ENCODE measurements at places on chromosomes 3 and 15. TPM values are rescaled to one million over a fixed set of nuclear protein-coding genes. Genes with fewer than 3 reads are reported as not detected.
A peak's percentile ranks its signal among the peaks of the same experiment; 100 is the strongest.

The MTHFS gene
- not detected for total RNA-seq

The DNASE1L3 gene
- total RNA-seq = 2.4 TPM

DNA sequence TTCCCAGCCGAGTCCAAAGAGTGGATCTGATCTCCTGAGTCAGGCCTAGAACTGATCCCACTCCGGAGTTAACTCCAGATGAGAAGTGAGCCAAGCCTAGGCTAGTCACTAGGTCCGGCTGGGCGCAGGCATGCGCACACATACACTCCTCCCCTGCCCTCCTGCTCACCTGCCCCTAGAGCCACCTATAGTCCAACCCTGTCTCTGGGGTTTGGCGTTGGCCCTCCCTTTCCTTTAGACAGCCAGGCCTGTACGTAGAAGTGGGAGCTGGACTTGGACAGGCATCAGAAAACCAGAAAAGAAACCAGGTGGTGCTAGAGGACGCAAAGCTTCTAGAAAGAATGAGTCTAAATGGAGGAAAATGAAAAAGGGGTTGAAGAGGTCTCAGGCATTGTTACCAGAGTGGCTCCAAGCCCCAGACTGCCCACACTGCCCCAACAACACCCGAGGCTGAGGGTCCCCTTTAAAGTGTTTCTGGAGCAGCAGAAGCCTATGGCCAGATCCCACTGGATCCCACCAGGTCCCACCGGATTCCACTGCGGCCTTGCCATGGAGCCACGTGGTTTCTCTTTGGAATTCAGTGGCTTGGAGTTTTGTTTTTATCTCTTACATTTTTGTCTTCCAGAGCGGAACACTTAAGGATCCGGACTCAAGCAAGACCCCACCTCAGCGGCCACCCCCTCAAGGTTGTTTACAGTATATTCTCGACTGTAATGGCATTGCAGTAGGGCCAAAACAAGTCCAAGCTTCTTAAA, 24.2 kb upstream of the TIMP4 start:
- DNase-seq = no peak

DNA sequence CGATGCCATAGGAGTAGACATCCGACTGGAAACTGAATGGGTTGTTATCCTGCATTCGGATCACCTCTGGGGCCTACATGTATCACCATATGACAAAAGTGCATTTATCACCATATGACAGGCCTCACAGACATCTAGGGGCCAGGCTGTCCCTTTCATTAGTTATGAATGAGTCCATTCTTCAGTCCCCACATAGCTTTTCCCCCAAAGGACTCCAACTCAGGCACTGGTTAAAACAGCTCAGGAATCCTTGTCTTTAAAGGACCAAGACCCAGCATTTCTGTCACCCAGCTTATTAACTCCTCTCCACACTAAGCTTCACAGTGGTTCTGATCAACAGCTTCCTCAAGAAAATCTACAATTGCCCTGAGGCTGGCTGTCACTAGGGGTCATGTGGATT, 28.3 kb downstream of the MKRN2 start:
- no peak for DNase-seq

GRCh38 chr15:47376190-47376589, 341.1 kb upstream of the SEMA6D start:
- no peak for DNase-seq

DNA sequence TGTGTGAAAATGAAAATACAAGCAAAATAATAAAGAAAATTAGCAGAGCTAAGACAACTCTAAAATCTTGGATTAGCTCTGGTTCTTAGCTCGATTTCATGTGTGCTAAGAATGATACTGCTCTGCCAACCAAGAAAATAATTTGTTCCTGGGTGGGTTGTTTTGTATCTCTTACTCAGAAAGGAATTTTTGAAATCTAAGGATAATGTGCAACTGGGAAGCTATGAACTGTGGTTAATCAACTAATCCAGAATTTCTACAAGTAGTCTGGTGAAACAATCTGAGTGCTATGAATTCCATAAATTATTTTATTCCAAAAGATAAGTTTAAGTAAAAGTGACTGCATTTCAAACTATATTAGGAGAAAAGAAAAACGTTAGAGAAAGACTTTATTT, 92.0 kb downstream of the TFDP2 start:
- DNase-seq = no peak

The WDR49 gene
- 1.7 TPM for total RNA-seq

- no peak for DNase-seq
Observed at GRCh38 chr3:151383111-151383510, 1.4 kb downstream of the P2RY12 start.

- peak; percentile 97 for DNase-seq
Observed at GRCh38 chr3:42025370-42026138, 63.7 kb upstream of the ULK4 start.

GRCh38 chr3:194198938-194199337, 63.0 kb downstream of the HES1 start:
- DNase-seq = no peak

All from uterus (tissue), 4 donors.